ENCODE measurements at places on chromosomes 16 and 17.

DNA sequence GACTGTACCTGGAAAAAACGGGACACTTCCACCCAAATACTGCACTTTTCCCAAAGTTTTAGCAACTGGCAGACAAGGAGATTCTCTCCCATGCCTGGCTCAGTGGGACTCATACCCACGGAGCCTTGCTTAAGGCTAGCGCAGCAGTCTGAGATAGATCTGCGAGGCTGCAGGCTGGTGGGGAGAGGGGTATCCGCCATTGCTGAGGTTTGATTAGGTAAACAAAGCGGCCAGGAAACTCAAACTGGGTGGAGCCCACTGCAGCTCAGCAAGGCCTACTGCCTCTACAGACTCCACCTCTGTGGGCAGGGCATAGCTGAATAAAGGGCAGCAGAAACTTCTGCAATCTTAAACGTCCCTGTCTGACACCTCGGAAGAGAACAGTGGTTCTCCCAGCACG is 44.8 kb downstream of the UTP18 start:
- no peak for DNase-seq

DNA sequence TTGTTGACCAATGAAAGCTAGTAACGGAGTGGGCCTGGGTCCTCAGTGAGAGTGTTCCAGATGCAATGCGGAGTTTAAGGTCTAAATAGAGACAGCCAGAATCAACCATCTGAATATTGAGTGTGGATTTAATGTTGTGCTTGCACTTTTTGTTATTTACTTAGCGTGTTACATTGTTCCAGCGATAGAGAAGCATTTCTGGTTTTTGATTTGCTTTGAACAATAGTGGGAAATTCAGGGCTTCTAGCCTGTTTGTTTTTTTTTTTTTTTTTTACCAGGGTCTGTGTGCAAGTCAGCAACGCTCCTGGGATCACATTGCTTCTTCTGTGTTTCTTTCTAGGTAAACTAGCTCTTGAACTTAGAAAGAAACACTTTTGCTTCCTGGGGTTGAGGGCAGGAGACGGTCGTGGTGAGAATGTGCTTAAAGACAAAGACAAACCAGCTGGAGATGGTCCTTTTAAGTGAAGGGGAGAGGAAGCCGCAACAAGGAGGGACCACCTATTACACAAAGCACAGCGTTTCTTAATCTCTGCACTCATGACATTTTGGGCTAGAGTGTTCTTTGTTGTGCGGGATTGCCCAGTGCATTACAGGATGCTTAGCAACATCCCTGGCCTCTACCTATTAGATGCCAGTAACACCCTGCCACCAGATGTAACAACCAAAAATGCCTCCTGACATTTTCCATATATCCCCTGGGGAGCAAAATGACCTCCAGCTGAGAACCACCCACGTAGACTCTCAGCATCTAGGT is 119.2 kb downstream of the MAP2K6 start:
- DNase-seq: no peak

- peak; percentile 43 for DNase-seq
These were observed 37.2 kb upstream of the BCAR1 start for GRCh38 chr16:75288596-75289120.

- peak; percentile 68 for DNase-seq
These were observed 20.1 kb downstream of the CD7 start for GRCh38 chr17:82297280-82297713.

DNA sequence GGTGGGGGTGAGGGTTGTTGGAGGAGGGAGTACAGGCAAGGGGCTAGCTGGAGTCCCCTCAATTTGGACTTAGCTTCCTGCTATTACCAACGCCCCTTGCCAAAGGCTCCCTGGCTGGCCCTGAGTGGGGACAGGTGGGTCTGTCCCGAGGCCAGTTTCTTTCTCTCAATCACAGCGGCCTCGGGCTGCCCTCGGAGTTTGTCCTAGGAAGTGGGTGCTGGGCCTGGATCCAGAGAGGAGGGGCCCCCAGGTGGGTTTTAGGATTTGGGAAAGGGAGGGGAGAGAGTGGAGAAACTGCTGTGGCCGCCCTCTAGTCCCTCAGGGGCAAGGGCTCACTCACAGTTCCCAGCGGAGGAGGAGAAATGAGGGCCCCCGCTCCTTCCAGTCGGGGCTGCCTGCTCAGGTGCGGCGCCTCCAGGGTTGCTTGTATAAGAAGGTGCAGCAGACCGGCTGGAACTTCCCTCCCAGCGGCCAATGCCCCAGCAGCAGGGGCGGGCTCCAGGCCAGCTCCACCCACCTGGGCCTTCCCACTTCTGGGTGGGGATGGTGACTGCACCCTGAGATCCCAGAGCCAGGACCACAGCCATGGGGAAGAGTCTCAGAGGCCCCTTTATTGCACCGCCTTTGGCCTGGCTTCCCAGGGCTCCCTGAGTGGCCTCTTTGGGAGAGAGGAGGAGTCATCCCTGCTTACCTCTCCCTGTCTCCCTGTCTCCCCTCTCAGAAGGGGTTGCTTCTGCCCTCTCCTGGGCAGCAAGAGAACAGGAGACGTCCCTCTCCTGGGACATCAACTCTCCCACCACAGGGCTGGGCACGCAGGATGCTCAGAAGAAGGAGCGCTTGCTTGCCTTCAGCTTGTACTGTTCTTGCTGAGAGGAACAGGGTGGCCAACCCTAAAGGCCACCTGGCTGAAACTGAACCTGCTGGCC is 112.0 kb upstream of the SMURF2 start:
- DNase-seq: no peak

Data from activated effector memory CD4-positive, alpha-beta T cell treated with Interleukin-2 at 50 U/mL for 16 hours (primary cell).